ENCODE measurements at places on chromosomes 16 and 17.

DNA sequence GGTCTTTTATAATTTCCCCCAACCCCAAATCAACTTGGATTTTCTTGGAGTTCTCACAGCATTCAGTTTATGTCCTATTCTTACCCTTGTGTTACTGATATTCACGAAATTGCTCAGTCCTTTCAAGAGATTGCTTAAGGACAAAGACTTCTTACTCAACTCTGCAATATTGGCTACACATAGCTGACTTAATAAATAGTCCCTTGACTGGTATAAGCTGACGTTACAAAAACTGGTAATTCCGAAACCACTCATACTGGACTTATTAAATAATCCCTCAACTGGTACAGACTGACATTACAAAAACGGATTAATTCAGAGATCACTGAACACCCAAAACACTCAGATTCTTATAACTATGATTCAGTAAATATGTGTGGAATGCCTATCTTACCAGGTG, 860 bp downstream of the TIGD7 start:
- DNase-seq, result no peak

DNA sequence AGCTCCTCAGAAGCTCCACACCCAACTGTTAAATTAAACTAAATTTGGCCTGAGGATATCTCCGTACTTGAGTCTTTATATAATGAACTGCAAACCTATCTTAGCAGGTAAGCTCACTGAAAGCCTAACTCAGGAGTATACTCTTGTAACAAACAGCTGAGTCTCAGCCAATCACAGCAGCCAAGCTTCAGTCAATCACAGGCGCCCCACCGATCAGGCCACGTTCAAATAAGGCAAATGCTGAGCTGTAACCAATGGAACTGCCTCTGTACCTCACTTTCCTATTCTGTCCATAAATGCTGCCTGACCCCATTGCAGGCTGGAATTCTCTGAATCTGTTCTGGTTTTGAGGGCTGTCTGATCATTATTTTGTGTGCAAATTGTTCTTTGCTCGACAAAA, 93.0 kb upstream of the CES5A start:
- DNase-seq, result no peak

- DNase-seq, result no peak
These were observed 185.1 kb upstream of the PSMD7 start for GRCh38 chr16:74111456-74111982.

DNA sequence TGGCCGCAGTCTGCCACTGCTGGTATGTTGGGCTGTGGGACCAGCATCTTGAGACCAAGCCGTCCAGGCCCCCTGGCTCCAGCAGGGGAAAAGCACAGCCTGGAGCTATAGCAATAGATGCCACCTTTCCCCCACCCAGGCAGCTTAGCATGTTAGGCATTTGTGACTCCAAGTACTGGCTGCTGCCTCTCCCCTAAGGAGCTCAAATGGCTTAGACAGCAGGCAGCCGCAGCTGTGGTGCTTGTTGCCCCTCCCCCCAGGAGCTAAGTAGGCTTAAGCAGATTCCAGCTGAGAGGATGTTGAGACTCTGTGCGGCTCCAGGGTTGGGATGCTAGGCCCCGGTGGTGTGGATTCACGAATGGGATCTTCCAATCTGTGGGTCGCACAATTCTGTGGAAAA, 88.8 kb upstream of the ANKFN1 start:
- no peak for DNase-seq

- no peak for DNase-seq
These were observed 33.3 kb upstream of the RGS9 start for GRCh38 chr17:65103896-65104295.

Data from cortex of kidney (tissue), 1 donor.